ENCODE measurements at places on chromosomes 3 and 15.

DNA sequence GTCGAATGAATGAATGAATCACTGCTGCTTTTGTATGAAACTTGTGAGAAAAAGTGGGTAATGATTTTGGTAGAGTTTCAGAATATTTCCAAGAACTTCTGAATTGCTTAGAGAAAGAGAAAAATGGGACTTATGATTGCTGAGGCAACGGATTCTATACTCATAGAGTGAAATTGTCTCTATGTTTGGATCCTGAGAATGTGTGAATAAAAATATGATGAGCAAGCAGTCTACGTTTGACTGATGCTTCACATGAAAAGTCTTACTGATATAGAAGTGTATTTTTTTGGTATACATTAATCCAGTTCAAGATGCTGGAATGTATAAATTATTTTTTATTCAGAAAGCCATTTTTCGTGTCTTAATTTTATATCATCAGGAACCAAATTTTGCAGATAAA lies 441.1 kb downstream of the NLGN1 start:
- DNase-seq = no peak

DNA sequence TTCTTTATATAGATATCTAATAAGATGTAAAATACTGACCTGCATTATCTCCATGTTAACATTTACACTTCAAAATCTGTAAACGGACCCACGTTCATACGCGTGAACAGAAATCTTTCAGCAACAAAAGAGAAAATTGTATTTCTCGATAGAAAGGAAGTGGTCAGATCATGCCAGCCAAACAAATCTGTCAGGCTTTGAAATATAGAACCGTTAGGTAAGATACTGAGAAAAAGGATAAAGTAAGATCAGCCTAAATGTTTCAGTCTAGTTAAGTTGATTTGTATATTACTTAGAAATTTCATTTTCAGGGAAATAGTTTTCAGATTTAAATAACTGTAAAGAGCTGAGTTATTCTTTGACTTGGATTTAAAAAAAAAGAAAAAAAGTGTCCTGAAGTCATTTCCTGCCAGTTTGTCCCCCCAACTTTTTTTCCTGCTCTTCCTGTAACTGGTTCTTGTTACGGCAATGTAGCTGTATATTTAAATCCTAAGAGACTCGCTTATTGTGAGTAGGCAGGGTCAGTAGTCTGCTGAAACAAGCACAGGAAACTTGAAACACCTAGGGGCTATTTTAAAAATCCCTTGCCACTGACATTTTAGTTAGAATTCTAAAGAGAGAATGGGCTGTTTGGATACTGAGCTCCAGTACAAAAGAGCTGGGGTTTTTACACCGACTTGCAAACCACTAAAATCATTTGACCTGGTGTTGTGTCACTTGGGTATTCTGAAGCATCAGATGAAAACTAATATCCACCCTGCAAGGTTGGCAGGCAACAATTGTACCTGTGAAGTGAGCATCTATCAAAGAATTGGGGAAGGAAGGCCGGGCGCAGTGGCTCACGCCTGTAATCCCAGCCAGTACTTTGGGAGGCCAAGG lies 237.5 kb downstream of the UBE2E2 start:
- DNase-seq = no peak

GRCh38 chr3:187639927-187640568 lies 30.1 kb downstream of the SST start:
- no peak for DNase-seq

GRCh38 chr3:117793622-117794265 lies 1084.2 kb downstream of the TUSC7 start:
- DNase-seq = no peak

- no peak for DNase-seq
Measured at GRCh38 chr3:142916605-142917004, 27.7 kb upstream of the PCOLCE2 start.

DNA sequence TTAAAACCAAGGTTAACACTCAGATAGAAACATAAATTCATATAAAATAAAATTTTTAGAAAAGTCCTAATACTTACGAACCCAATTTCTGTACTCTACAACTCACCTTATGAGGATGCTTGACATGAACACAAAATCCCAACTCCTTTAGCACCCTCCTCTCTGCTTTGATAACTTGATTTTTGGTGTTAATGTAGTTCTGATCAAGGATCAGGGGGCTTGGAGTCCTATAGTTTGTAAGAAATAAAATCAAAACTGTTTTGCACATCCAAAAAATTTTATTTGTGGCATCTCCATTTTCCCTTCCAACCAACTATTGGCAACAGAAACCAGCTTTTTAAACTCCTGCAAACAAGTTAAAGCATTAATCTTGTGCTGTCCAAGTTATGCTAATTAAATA lies 7.0 kb downstream of the CCNL1 start:
- DNase-seq = no peak

- peak; percentile 49 for DNase-seq
Measured at GRCh38 chr15:78067328-78068228, 9.9 kb downstream of the TBC1D2B start.

DNA sequence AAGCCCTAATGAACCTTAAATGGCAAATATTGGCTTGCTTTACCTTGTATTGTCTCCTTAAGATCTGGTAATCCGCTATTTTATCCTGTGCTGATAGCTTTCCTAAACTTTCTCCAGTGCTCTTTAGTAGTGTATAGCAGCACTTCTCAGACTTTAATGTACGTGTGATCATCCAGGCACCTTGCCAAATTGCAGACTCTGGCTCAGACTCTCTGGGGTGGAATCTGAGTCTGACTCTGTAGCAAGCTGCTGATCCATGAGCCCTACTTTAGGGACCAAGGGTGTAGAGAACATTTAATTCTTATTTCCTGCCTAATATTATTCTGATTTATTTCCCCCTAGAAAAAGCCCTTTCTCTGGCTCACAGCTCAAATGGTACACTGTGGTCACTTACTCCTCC lies 518.8 kb upstream of the ZNF385D start:
- DNase-seq = no peak

GRCh38 chr15:71355268-71355667 lies 240.0 kb downstream of the THSD4 start:
- DNase-seq = no peak

DNA sequence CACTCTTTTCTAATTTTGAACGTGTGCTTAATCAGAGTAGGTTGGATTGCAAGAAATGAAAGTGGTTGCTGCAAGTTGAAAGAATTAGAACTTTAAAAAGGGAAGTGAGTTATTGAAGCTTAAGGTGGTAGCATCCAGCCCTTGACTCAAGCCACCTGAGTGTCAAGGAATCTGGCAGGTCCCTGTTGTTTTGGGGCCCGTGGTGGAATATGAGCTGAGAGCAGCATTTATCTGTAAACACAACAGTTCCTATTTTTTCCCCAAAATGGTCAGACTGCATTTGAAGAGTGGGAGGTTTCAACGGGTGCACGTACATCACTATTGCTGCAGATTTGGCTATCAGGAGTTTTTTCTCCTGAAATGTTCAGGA lies 1.7 kb downstream of the ITPR1 start:
- DNase-seq = no peak

- no peak for DNase-seq
Measured at GRCh38 chr3:278300-279064, 81.9 kb downstream of the CHL1 start.

- DNase-seq = no peak
Measured at GRCh38 chr15:74497584-74497983, 36.6 kb upstream of the UBL7 start.

DNA sequence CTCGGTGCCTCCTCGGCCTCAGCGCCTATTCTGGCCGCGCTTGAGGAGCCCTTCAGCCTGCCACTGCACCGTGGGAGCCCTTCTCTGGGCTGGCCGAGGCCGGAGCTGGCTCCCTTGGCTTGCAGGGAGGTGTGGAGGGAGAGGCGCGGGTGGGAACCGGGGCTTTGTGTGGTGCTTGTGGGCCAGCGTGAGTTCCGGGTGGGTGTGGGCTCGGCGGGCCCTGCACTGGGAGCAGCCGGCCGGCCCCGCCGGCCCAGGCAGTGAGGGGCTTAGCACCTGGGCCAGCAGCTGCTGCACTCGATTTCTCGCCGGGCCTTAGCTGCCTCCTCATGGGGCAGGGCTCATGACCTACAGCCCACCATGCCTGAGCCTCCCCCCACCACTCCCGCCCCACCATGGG lies 26.6 kb upstream of the TRIM42 start:
- no peak for DNase-seq

GRCh38 chr3:151044706-151045105 lies 40.8 kb upstream of the MED12L start:
- no peak for DNase-seq

DNA sequence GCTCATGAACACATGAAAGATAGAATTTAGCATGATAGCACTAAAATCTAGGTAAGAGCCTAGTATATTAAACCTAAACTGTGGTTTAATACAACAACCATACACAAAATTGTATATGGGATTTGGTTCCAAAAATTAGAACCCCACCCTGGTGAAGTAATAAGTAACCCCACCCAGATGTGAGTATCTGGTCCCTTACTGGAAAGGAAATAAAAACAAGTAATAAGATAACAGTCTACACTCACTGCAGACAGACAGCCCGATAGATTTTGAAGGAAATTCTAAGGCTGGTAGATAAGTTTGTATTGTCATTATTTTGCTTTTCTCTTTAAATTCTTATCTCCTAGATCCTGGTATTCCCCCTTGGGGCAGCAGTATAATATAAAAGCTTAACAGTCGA lies 184.9 kb downstream of the ZBTB20 start:
- DNase-seq = no peak

GRCh38 chr15:71302861-71303410 lies 187.7 kb downstream of the THSD4 start:
- no peak for DNase-seq

GRCh38 chr15:25847051-25847450 lies 16.1 kb downstream of the ATP10A start:
- no peak for DNase-seq

DNA sequence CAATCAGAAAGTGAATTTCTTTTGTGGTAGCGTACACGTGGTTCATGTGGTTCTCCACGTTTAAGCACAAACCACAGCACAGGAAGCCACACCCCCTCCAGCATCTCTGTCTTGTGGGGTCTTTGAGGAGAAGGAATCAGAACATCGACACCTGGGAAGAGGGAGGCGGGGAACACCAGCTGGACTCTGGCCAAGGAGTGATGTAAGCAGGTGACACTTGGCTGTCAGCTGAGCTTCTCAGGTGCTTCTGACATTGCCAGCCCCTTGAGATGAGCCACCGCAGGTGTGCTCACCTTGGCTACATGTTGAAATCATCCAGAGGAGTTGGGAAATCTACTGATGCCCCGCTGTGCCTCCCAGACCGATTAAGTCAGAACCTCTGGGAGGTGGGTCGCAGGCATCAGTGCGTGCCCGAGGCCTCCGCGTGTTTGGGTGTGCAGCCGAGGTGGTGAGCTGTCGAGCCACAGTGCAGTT lies 85.0 kb downstream of the FAM81A start:
- DNase-seq = no peak

- no peak for DNase-seq
Measured at GRCh38 chr3:39216176-39216790, 23.9 kb upstream of the XIRP1 start.

DNA sequence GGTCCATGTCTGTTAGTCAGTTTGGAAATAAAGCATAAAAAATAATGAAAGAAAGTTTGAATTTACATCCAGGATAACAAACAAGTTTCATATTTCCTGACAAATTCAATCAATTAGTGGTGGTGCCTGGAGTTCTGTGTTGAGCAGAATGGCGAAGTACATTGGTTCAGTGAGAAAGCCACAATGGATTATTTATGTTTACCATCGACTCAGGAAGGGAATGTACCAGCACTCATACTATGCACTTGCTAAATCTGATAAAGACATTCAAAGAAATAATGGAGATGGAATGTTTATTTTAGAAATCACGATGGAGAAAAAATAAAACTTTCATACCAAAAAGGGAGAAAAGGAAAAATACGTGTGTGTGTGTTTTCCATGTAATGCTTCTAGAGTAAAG lies 45.3 kb upstream of the MME start:
- DNase-seq = no peak

DNA sequence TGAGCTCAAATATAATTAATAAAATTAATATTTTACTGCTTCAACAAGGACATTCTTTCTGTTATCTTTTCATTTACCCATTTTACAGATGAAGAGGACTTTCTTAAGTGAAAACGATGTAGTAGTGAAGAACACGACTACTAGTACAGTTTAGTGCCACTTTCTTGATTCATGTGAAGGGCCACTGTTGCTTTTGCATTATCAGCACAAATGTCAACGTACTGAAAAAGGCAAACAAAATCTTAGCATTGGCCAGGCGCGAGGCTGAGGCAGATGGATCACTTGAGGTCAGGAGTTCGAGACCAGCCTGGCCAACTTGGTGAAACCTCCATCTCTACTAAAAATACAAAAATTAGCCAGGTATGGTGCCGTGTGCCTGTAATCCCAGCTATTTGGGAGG lies 9.5 kb downstream of the PPP1R14D start:
- no peak for DNase-seq

DNA sequence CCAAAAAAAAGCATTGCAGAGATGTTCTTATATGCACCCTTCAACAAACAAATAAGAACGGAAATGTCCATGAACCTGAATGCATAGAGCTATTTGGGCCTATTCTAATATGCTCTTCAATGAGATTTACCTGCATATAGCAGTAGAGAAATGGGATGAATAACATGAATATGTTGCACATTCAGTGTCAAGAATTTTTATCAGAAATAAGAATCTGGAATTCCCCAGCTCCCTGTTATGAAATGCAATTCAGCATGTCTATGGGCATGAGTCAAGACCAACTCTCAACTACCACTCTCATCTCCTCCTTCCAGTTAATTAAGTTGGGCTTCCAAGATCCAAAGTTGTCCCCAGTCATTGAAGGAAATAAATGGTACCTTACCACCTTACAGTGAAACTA lies 133.7 kb upstream of the ALCAM start:
- no peak for DNase-seq

DNA sequence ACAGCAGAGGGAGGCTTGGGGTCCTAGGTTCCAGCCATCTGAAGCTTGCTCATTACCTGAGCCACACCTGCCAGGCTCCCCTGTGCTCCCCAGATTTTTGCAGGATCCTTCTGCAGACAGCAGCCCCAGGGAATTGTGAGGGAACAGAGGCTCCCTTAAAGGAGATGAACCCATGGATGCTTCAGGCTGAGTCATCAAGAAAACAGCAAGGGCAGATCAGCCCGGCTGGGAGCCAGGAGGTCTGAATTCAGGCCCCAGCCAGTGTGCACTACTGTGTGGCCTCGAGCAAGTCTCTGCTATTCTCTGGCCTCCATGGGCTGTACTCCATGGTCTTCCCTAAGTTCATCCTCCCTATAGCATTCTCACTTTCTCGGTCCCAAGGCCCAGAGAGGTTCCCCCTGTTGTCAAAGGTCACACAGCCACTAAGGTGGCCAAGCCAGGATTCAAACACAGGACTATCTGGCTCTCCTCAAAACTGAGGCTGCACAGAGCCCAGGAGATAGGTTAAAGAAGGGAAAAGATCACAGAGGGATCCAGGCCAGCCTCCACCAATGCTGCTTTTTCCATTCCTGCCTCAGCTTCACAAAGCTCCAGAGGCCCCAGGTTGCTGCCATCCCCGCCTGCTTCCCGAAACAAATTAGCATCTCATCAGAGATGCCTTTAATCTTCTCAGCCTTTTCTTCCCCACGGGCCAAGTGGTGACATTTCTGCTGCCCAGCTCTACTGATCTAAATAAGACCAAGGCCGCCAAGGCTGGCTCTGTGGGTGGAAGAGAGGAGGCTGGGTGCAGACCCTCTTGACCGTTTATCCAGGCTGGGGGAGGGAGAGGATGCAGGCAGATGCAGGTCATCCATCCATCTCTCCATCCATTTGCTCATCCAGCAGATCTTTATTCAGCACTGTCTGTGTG lies 21.2 kb upstream of the GRIP2 start:
- no peak for DNase-seq

GRCh38 chr3:149153402-149153801 lies 24.0 kb downstream of the HPS3 start:
- no peak for DNase-seq

GRCh38 chr3:171282041-171282440 lies 178.2 kb downstream of the TNIK start:
- no peak for DNase-seq

- no peak for DNase-seq
Measured at GRCh38 chr15:42775416-42775815, 38.5 kb upstream of the CDAN1 start.

Data from HT-29 (cell line).